ENCODE measurements at places on chromosomes 1 and 21.

DNA sequence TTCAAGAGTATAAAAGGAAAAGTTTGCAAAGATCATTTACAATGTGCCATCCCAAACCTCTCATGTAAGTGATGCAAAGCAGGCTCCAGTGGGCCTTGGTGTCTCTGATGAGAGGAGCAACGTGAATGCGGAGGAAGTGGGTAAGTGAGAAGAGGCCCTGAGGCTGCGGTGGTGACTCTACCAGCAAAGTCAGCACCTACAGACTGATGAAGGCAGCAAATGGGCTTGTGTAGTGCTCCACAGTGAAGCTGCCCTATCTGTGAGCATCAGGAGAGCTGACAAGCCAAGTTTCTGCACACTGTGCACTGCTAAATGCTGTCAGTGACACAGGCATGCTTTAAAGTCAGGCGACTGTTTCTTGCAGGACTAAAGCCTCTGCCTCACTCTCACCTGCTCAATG, 15.6 kb upstream of the RAP1A start:
- no peak overlapping the region for H3K27ac ChIP-seq
- no peak overlapping the region for H3K4me3 ChIP-seq
- H3K4me1 ChIP-seq: peaks cover 24% of the 10 kb centered on the region
- DNase-seq: no peak
- H3K27me3 ChIP-seq: peaks cover 12% of the 10 kb centered on the region

DNA sequence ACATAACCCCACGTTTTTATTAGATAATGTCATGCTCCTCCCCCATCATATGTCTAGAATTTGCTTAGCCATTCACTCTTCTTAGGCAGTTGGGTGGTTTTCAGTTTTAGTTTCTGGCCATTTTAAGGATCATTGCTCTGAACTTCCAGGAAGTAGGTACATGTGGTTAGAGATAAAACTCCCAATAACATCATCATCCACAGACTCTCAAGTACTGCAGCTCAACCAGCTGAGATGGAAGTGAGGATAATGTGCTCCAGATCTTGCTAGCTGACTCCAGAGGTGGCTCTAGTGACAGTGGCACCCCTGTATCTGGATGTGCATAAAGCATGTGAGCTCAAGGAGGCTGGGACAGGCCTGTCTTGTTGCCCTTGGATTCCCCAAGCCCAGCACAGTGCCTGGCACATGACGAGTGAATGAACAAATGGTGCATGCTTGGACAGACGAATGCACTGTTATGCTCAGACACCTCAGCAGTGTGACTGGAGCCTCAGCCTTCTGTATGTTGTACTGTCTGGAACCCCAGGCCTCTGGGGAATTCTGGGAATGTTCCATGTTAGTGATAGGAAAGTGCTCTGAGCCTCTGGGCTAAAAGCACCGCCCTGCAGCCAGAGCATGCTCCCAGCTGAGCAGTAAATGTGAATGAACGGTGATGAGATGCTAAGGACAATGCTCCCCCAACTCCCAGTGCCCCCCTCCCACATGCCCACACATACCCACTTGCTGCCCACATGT, 16.4 kb upstream of the KCNN3 start:
- H3K27ac ChIP-seq: no peak overlapping the region
- H3K36me3 ChIP-seq: no peaks in the 10 kb centered on the region
- no peak for DNase-seq
- no peak overlapping the region for H3K4me3 ChIP-seq
- H3K27me3 ChIP-seq: peaks cover 53% of the 10 kb centered on the region

GRCh38 chr1:31064111-31064717, 1.3 kb downstream of the PUM1 start:
- H3K4me3 ChIP-seq: peak overlapping the region; percentile 94
- peak; percentile 14 for DNase-seq
- H3K4me1 ChIP-seq: peaks cover 12% of the 10 kb centered on the region
- peaks cover 17% of the 10 kb centered on the region for H3K36me3 ChIP-seq
- no peaks in the 10 kb centered on the region for H3K27me3 ChIP-seq
- H3K27ac ChIP-seq: peak overlapping the region; percentile 100

DNA sequence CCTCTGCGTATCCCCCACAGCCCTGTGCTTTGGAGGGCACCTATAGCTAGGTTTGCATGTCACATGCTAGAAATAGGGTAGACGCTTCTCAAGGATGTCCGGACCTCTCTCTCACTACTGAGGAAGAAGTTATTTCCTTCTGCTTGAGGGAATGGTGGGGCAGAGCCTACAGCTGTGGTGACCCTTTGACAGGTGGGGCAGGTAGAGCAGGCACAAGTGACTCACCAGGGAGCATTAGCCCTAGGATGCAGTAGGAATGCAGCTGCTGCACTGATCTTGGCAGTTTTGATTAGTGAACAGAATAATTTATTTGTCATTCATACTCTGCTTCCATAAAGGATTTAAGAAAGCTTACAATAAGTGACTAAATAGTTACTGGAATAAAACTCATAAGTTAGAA, 129.6 kb upstream of the HOOK1 start:
- no peak overlapping the region for H3K27ac ChIP-seq
- H3K36me3 ChIP-seq: no peaks in the 10 kb centered on the region
- H3K4me3 ChIP-seq: no peak overlapping the region
- no peak for DNase-seq

DNA sequence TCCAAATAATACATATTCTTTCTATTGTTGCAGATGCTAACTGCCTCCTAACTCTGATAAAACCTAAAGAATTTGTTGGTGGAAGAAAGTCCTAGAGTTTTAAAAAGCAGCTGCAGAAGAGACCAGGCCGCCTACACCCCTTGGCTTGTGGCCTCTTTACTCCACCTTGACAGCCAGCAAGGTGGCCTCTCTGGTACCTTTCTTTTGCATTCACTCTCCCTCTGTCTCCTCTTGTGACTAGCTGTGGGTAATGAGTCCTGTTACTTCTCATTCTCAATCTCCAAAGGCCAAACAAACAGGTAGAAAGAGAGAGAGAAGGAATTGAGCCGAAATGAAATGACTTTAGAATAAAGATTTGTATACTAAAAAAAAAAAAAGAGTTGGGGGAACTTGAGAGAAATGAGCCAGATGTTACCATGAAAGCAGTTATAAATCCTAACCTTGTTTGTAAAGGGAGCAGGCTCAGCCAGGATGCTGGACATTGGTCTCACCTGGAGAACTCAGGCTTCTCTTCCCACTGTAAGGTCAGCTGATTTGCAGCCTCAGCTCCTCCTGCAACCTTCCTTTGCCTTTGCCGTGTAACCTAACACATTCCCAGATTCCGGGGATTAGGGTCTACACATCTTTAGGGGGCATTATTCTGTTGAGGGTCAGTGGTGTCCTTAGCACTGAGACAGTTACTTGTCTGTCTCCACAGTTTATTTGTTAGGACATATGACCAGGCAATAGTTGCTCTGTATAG, 164.1 kb upstream of the IRF2BP2 start:
- H3K36me3 ChIP-seq: no peaks in the 10 kb centered on the region
- DNase-seq: no peak
- H3K27ac ChIP-seq: no peak overlapping the region
- peaks cover 29% of the 10 kb centered on the region for H3K4me1 ChIP-seq
- no peak overlapping the region for H3K4me3 ChIP-seq
- H3K27me3 ChIP-seq: no peaks in the 10 kb centered on the region

DNA sequence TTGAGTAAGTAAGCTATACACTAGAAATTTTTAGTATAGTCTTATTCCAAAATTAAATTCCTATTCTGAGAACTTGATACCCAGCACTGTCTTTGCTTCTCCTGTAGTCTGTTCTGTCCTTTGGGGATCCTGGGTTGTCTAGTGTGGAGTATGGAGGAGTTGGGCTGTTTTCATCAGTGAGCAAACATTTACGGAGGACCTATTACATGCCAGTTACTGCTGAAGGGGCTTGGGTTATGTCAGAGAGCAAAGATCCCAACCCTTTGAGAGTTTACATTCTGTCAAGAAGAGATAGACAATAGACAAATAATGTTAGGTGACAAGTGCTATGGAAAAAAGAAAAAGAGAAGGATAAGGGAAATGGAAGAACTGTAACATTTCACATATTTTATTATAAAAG, 9.0 kb downstream of the TRAPPC10 start:
- H3K4me1 ChIP-seq: peaks cover 25% of the 10 kb centered on the region
- H3K36me3 ChIP-seq: peaks cover 7% of the 10 kb centered on the region
- no peak overlapping the region for H3K4me3 ChIP-seq
- no peak overlapping the region for H3K27ac ChIP-seq
- DNase-seq: no peak

DNA sequence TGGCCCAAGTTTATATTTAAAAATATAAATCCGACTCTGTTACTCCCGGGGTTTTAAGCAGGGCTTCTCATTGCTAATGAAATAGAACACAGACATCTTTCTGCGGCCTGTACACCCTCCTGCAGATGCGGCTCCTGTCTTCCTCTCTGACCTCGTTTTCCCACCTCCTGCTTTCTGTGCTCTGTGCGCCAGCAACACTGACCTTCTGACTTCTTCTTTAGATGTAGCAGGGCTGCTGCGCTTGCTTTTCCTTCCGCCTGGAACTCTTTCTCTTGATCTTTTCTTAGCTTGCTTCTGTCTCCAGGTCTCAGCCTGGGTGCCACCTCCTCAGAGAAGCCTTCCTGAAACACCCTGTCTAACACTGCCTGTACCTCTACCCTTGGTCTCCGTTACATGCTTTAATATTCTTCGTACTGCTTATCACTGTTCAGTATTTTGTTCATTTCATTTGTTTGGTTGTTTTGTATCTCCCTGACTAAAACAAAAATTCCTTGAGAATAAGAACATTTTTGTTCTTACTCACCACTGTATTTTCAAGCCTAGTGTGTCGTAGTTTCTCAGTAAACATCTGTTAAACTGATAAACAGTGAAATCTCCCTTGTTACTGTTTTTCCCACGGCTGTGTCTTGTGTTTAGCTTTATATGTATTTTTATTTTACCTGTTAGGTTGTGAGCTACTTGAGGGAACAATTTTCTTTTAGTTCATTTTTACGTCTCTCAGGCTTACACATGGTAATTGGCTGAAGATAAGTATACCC, 79.0 kb downstream of the ST3GAL3 start:
- no peak overlapping the region for H3K4me3 ChIP-seq
- DNase-seq: no peak
- no peaks in the 10 kb centered on the region for H3K36me3 ChIP-seq
